ENCODE measurements at places on chromosomes 6 and 20. TPM values are rescaled to one million over a fixed set of nuclear protein-coding genes. Genes with fewer than 3 reads are reported as not detected.

Gene C6orf141
- 16.1 TPM for total RNA-seq

Gene ARG1
- not detected for total RNA-seq

GRCh38 chr6:49300443-49300842 is 162.6 kb downstream of the MMUT start:
- no peaks in the 10 kb centered on the region for H3K36me3 ChIP-seq
- H3K27ac ChIP-seq, result no peak overlapping the region
- no peak overlapping the region for H3K4me3 ChIP-seq
- H3K4me1 ChIP-seq, result no peaks in the 10 kb centered on the region
- H3K27me3 ChIP-seq, result no peaks in the 10 kb centered on the region

Gene CPXM1
- 28.8 TPM for total RNA-seq

DNA sequence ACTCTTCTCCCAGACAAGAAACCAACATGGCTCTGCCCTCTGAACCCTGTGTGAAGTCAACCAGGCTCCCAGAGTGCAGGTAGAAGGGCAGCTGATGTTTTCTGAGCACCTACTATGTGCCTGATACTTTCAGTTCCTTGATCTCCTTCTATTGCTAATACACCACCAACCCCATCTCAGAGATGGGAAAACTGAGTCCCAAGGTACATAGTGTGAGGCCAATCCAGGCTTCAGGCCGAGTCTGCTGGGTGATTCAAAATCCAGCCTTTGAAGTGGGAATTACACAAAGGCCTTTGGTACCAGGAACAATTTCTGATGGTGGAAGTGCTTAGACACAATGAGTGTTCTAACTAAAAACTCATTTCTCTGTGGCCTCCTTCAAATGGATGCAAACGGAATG is 96.3 kb downstream of the NFATC2 start:
- no peak for DNase-seq
- no peak overlapping the region for H3K27ac ChIP-seq
- H3K36me3 ChIP-seq, result no peaks in the 10 kb centered on the region
- H3K4me1 ChIP-seq, result no peaks in the 10 kb centered on the region
- H3K27me3 ChIP-seq, result no peaks in the 10 kb centered on the region

DNA sequence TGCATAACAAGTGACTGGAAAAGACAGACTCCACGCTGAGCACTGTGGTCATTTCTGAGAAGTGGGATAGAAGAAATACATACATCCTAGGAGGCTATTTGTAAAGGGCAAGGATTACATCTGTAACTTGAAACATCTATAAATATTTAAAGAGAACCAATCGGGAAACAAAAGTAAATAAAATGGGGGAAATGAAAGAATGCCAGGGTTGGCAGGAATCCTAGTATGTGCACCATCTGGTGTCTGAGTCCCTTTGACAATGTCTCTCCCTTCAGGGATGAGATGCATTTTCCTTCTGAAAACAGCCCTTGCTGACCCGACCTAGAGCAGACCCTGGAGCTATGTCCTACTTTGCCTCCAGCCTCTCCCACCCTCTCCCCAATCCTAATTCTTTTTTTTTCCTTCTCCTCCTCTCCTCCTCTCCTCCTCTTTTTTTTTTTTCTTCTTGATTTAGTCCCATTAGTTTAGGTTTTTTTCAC is 53.2 kb downstream of the VSTM2L start:
- H3K4me1 ChIP-seq, result no peaks in the 10 kb centered on the region
- no peaks in the 10 kb centered on the region for H3K36me3 ChIP-seq
- no peaks in the 10 kb centered on the region for H3K27me3 ChIP-seq
- H3K27ac ChIP-seq, result no peak overlapping the region

- H3K36me3 ChIP-seq, result no peaks in the 10 kb centered on the region
- no peaks in the 10 kb centered on the region for H3K27me3 ChIP-seq
- H3K27ac ChIP-seq, result no peak overlapping the region
- no peak overlapping the region for H3K4me3 ChIP-seq
- no peaks in the 10 kb centered on the region for H3K4me1 ChIP-seq
- no peak for DNase-seq
Measured at GRCh38 chr6:161393839-161394364, 120.0 kb upstream of the AGPAT4 start.

DNA sequence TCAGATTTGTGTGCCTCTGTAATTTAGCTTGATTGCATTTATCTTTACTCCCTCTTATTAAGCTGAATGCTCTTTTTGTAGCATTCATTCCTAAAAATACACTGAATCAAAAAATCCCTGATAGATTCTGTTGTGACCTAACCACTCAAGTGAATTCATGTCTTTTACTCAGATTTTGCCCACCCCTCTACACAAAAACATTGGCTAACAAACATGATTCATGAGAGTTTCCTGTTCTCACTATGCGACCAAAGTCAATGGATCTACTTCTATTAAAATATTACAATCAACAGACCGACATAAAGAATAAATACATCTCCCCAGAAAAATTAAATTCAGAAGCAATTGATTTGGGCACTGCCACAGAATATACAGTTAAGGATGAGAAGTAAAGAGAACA is 99.5 kb upstream of the THEMIS start:
- no peak overlapping the region for H3K4me3 ChIP-seq
- H3K27me3 ChIP-seq, result no peaks in the 10 kb centered on the region
- no peak for DNase-seq

GRCh38 chr6:2875359-2876191 is 27.5 kb downstream of the SERPINB9 start:
- H3K4me3 ChIP-seq, result peak overlapping the region; percentile 68
- no peaks in the 10 kb centered on the region for H3K36me3 ChIP-seq
- H3K27ac ChIP-seq, result no peak overlapping the region
- H3K27me3 ChIP-seq, result peaks cover 5% of the 10 kb centered on the region
- peaks cover 16% of the 10 kb centered on the region for H3K4me1 ChIP-seq

GRCh38 chr20:443223-443775 is 19.0 kb downstream of the TBC1D20 start:
- no peak for DNase-seq
- no peaks in the 10 kb centered on the region for H3K27me3 ChIP-seq
- H3K4me1 ChIP-seq, result no peaks in the 10 kb centered on the region
- no peak overlapping the region for H3K4me3 ChIP-seq
- peaks cover 61% of the 10 kb centered on the region for H3K36me3 ChIP-seq
- no peak overlapping the region for H3K27ac ChIP-seq

DNA sequence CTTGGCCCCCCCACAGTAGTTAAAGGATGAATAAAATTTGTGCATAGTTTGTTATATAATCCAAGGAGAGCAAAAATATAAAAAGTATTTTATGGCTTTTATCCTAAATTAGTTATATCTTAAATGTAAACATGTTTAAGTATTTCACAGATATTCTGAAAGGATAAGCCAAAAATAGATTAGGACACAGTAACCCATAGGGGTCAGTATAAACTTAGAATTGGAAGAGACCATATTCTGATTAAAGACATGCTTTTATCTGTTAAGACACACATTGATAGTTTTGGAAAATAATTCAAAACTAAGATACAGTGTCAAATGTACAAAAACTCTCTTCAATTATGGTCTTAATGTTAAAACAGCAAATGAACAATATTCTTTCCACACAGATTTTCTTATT is 4.5 kb upstream of the SERINC1 start:
- DNase-seq, result no peak
- no peak overlapping the region for H3K27ac ChIP-seq
- no peaks in the 10 kb centered on the region for H3K36me3 ChIP-seq
- H3K4me3 ChIP-seq, result no peak overlapping the region
- no peaks in the 10 kb centered on the region for H3K4me1 ChIP-seq

Gene GSTA3
- not detected for total RNA-seq

DNA sequence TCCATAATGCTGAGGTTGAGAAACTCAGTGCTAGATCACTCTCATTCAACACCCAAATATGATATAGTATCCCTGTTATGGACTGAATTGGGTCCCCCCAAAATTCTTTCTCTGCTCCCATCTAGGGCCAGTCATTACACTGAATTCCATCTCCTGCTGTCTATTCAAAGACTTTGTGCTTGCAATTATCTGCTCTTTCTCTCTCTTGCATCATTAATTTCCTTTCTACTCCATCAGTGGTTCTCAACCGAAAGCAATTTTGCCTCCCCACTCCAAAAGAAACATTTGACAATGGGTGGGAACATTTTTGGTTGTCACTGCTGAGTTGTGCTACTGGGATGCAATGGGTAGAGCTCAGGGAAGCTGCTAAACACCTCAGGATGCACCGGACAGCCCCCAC is 271.5 kb upstream of the CDYL start:
- H3K27me3 ChIP-seq, result no peaks in the 10 kb centered on the region
- peaks cover 16% of the 10 kb centered on the region for H3K4me1 ChIP-seq
- DNase-seq, result no peak
- no peaks in the 10 kb centered on the region for H3K36me3 ChIP-seq

Gene CNBD2
- total RNA-seq, result 1.8 TPM

- no peaks in the 10 kb centered on the region for H3K27me3 ChIP-seq
- H3K27ac ChIP-seq, result no peak overlapping the region
- 0 out of 2 replicates have a peak overlapping the region, but pooled peaks have one; percentile 15 for H3K4me3 ChIP-seq
- H3K36me3 ChIP-seq, result peaks cover 5% of the 10 kb centered on the region
- H3K4me1 ChIP-seq, result no peaks in the 10 kb centered on the region
Measured at GRCh38 chr6:49462071-49462470, 982 bp downstream of the MMUT start.

- no peak overlapping the region for H3K4me3 ChIP-seq
- no peaks in the 10 kb centered on the region for H3K27me3 ChIP-seq
- no peaks in the 10 kb centered on the region for H3K36me3 ChIP-seq
- no peak overlapping the region for H3K27ac ChIP-seq
Measured at GRCh38 chr20:48763216-48763914, 64.4 kb downstream of the PREX1 start.

Gene PPIL1
- total RNA-seq, result 86.5 TPM

DNA sequence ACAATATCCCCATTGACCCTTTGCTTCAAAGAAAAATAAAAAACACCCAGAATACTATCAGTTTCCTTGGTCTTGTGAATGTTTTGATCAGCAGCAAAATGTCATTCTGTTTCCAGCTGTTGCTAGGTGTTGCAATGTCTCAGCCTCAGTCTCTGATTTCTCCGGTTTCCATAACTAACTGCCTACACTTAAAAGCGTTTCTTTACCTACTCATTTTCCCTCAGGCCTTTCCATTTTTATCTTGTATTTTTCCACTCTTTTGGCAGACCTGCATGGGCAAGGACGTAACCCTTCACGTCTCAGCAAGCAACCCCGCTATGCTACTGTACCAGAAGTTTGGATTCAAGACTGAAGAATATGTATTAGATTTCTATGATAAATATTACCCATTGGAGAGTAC is 49.4 kb downstream of the KAT14 start:
- DNase-seq, result no peak
- H3K27ac ChIP-seq, result no peak overlapping the region
- no peak overlapping the region for H3K4me3 ChIP-seq
- H3K4me1 ChIP-seq, result no peaks in the 10 kb centered on the region
- H3K36me3 ChIP-seq, result peaks cover 8% of the 10 kb centered on the region
- H3K27me3 ChIP-seq, result no peaks in the 10 kb centered on the region

DNA sequence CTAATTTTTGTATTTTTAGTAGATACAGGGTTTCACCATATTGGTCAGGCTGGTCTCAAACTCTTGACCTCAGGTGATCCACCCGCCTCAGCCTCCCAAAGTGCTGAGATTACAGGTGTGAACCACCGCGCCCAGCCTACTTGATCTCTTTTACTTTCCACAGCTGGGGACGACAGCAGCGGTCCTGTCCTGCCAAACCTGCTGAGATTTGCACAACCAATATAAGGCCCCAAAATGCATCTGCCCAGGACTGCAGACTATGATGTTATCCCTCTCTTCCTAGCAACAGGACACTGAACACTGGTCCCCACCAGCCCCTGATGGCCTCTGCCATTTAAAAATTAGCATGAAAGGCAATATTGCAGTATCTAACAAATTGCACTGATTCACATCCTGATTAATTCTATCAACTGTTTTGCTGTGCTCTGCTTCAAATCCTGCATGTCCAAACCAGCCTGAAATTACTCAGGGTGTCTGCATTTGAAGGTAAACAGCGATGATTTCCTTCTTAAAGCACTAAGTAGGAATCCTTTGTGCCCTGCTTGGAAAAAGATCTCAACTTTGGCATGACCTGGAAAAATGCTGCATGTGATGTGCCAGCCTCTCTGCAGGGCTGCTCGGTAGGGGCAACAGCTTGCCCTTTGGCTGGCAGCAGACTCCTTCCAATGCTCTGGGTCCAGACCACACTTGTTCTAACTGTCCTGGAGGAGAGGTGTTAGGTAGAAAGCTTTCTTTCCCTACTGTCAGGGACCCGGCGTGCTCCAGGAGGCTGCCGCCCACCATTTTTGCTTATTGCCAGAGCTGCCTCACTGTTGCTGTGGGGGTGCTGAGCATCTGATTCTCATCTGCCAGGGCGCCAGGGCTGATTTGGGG is 27.4 kb upstream of the PXDC1 start:
- no peak overlapping the region for H3K27ac ChIP-seq
- no peak for DNase-seq
- H3K4me1 ChIP-seq, result peaks cover 3% of the 10 kb centered on the region

DNA sequence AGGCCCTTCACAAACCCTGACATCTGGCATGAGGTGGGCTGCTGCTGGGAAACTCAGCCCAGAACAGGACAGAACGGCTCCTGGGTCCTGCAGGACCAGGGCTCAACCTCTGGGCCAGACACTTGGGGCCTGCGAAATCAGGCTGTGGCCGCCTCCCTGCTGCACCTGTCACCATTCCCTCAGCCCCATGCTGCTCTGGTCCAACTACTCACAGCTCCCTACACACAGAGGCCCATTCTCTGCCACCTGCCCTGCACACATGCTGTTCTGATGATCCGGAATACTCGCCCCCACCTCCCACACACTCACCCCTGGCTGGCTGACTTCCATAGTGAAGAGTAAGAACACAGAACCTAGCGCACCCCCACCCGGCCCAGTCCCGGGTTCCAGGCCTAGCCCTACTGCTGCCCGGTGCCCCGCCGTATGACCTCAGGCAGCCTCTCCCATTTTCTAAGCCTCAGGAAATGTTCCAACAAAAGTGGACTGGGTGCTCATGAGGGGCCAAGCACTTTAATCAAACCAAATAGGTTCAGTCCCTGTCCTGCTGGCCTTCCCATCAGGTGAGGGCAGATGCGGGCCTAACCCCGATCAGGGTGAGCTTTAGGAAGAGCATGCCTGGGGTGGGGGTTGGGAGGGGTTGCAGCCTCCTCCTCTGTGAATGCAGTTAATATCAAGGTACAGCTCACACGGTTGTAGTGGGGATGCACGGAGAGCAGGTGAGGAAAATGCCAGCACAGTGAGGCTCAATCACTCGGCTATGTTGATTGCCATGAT is 3.9 kb downstream of the PEDS1 start:
- no peak for DNase-seq
- peaks cover 24% of the 10 kb centered on the region for H3K4me1 ChIP-seq
- no peak overlapping the region for H3K27ac ChIP-seq
- no peak overlapping the region for H3K4me3 ChIP-seq
- 0 out of 2 replicates have a peak, but pooled peaks cover 3% of the 10 kb centered on the region for H3K27me3 ChIP-seq

GRCh38 chr6:3813150-3813780 is 35.9 kb upstream of the FAM50B start:
- H3K36me3 ChIP-seq, result no peaks in the 10 kb centered on the region
- H3K4me1 ChIP-seq, result no peaks in the 10 kb centered on the region
- no peak overlapping the region for H3K4me3 ChIP-seq

Gene CD40
- total RNA-seq, result 14.5 TPM

GRCh38 chr6:46583081-46583480 is 69.5 kb downstream of the CYP39A1 start:
- no peak overlapping the region for H3K27ac ChIP-seq
- DNase-seq, result no peak
- H3K4me3 ChIP-seq, result no peak overlapping the region
- H3K36me3 ChIP-seq, result no peaks in the 10 kb centered on the region
- no peaks in the 10 kb centered on the region for H3K27me3 ChIP-seq

Gene MATN4
- total RNA-seq, result 4.0 TPM

Data from H1 (cell line).